ENCODE measurements at places on chromosomes 4 and X.

DNA sequence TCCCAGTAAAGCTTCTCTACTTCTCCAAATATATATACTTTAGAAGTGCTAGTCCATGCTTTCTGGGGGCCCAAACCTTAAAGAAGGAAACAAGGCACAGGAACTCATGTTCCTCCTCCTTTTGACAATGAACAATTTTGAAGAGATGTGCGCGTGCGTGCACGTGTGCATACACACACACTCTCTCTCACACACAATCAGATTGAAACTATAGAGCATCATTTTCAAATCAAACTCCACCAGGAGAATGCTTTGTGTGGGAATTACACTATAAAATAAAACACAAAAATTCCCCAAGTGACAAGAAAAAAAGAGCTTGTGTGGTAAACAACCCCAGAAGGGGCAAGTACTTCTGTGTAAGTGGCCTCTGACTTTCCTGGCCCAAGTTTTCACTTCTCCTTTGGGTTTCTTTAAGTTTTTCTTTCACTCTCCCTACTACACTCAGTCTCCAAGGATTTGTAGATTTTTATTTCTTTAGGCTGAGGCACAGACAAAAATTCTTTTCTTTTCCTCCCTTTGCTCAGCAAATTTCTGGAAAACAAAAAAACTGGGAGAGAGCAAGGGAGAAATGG lies 46.6 kb upstream of the SHISA3 start:
- DNase-seq: no peak

- DNase-seq: no peak
These were observed 15.5 kb downstream of the ZFYVE28 start for GRCh38 chr4:2402941-2403340.

DNA sequence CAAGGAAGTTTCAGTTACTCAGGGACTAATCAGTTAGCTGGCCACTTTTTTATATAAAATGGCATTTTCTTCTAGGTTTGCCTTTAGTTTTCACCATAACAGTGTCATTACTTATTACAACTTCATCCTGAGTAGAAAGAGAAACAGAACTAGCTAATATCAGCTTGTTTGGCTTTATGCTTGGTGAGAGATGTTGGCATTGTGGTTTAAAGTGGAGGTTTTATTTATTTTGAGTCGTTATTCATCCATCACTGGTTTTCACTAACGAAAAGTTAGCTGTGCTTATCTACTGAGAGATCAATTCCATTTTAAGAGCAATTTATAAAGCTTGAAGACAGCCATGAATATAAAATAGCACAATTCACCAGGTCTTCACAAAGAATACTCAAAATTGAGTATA lies 714.5 kb downstream of the GRID2 start:
- DNase-seq: no peak

GRCh38 chr4:76310683-76311082 lies 4.2 kb downstream of the STBD1 start:
- no peak for DNase-seq

Measured in activated CD4-positive, CD25-positive, alpha-beta regulatory T cell treated with anti-CD3 and anti-CD28 coated beads, Interleukin-2, amount 50 U/mL, for 16 hours (primary cell).